ENCODE measurements at places on chromosomes 3 and 15.

DNA sequence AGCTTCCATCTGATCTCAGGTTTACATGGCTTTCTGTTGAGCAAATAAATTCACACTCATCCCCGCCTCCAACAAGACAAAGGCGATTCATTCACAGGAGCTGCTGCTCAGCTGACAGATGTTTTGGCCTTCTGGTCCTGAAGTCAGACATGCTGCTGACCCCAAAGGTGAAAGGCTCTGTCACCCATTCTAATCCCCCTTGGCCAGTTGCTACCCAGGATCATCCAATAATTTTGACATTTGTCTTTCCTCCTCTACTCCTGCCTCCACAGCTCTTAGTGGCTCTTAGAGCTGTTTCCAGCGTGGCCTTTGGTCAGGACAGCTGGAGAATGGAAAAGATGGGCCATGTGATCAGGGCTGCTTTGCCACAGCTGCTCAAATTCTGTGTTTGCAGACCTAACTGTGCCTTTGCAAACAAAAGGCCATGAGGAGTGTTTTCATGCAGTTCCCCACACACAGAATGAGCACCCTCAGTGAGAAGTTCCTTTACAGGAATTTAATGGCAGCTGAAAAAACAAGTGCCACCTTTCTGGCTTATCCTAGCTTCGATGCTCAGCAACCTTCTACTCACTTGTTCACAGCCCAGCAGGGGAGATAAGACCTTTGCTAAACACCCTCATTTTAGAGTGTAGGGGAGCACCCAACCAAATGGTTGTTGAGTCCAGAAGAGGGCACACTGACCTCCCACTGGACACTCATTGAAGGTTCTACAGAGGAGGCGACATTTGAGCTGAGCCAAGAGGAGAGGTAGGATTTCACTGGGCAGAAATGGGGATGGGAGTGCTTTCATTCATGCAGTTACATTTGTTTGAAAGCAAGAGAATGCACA lies 39.0 kb downstream of the CYP19A1 start:
- no peak for DNase-seq

DNA sequence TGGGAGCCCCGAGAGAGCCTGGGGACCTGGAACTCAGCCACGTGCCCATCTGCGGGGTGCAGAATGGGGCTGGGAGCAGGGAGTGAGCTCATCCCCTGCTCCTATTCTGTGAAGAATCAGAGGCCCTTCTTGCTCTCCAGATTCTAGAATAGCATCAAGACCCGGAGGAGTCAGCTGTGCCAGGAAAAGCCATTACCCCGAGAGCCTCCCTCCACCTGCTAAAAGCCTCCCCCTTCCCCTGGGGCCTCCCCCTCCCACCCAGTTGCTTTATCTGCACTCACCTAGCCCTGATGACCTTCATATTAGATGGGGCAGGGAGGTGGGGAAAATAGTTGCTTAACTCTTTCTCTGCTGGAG lies 23.1 kb downstream of the CCDC33 start:
- no peak for DNase-seq

DNA sequence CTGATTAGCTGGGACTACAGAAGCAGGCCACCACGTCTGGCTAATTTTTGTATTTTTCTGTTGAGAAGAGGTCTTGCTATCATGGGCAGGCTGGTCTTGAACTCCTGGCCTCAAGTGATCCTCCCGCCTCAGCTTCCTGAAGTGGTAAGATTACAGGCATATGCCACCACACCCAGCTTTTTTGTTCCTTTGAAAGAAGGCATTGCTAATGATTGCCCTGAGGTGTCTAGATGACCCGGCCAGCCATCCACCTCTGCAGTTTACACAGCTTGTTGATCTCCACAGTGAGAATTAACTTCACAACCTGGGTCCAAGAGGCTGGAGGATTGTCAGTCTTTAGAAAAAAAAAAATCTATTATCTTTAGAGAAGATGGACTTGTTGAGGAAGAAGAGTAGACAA lies 58.7 kb downstream of the SMAD3 start:
- no peak for DNase-seq

- no peak for DNase-seq
Observed at GRCh38 chr3:8816106-8816505, 46.7 kb upstream of the OXTR start.

- no peak for DNase-seq
Observed at GRCh38 chr3:65500398-65501306, 538.1 kb downstream of the MAGI1 start.

DNA sequence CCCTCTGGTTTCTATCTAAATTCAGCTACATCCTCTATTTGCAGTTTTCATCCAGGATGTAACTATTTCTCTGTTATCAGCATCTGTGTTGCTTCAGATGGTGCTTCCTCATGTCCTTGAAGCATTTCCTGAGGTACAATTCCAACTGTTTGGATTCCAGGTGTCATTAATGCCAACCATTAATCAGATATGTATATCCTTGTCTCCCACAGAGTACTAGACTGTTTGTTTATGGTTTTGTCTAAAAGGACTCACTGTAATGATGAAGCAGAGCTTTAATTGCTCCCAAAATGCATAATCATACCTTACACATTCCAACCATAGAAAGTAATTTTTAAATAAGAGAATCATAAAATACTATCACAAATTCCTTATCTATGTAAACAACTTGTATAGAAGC lies 288.5 kb upstream of the MME start:
- no peak for DNase-seq

DNA sequence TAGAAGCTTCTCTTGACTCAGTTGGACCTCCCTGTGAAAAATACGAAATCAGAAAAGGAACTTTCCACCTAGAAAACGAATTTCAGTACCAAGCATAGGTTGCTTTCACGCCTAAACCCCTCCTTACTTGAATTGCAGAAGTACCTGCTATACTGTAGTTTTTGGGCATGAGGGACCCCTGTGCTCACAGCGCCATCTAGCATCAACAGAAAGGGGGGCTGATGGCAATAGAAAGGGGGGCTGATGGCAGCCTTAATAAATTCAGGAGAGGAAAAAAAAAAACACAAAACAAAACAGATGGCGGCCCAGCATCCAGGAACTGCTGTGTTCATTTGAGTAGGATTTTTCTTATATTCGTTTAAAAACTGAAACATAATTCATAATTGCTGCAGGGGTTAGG lies 96.7 kb downstream of the NPAP1 start:
- peak; percentile 86 for DNase-seq

GRCh38 chr3:191353022-191353777 lies 22.9 kb upstream of the UTS2B start:
- DNase-seq: no peak

DNA sequence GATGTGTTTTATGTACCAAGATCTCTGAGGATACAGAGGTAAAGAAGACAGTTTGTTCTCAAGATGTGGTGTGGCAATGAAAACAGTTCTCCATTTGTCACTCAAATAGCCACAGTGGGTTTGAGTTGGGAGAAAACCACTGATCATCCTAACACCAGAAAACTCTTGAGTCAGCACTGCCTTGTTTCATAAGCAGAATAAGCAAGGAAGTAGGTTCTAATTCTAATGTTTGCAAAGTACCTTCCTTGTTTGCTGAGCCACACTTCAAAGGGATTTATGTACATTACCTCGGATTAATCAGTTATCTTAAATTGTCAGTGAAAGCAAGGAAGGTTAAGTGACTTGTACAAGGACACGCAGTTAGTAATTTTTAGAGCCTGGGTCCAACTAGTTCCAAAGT lies 107.8 kb upstream of the BOC start:
- no peak for DNase-seq

DNA sequence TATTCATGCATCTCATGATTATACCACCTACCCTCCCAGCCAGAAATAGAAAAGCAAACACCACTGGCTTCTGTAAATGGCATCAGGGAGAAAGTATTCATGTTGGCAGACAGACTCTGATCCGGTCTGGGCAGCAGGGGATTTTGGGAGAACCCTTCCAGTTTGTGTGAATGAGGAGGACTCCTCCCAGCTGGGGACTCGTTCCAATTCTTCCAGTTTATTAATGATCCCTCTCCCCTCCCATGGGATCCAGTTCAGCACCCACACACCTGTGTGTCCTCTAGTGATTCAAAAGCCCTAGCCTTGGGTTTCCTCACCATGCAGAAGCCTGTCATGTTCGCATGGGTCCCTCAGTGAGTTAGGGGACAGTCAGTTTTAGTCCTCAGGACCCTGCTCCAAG lies 110.9 kb downstream of the IQSEC1 start:
- no peak for DNase-seq

GRCh38 chr15:49664716-49665115 lies 43.9 kb downstream of the DTWD1 start:
- no peak for DNase-seq

- DNase-seq: no peak
Observed at GRCh38 chr3:45972534-45973402, 22.9 kb downstream of the FYCO1 start.

DNA sequence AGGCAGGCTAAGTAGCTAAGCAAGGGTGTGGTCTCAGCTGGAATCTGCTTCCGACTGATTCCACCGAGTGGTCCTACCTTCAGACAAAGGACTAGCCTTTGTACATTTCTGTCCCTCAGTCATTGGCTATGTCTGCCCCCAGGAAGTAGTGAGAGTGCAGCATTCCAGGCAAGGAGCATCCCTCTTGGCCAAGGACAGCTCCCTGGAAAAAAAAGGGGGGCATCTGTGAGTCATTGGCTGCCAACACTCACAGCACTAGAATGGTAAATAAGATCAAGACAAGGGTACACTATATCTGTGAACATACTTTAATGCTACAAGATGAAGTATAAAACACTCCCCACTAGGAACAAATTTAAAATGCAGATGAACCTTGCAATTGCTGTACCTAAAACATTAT lies 66.8 kb downstream of the STAC start:
- no peak for DNase-seq

DNA sequence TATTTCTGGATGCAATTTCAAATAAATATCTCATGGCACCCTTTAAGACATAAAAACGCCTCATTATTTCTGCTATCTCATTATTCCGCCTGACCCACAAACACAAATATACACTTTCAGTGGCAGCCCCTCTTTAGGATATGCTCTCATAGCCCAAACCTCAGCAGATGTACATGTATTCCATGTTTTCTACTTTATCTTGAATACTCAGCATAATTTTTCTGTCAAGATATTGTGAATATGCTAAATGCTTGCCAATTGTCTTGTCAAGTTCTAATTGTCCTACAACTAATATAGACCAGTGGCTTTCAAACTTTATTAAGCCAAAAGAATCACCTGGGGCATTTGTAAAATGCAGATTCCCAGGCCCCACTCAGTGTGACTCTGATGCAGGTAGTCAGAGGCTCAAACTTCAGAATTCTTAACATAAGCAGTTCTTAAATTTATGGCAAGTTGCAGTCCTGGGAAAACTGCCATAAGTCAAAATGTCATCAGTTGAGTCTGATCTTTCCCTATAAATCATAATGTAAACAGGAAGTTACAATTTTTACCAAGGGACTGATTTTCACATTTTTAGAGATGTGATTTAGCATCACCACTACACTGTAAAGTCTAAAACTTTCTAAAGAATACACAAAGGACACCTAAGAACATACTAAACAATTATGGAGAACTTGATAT lies 135.1 kb downstream of the TBL1XR1 start:
- DNase-seq: no peak

- peak; percentile 54 for DNase-seq
Observed at GRCh38 chr3:81891055-81891895, 129.8 kb upstream of the GBE1 start.

DNA sequence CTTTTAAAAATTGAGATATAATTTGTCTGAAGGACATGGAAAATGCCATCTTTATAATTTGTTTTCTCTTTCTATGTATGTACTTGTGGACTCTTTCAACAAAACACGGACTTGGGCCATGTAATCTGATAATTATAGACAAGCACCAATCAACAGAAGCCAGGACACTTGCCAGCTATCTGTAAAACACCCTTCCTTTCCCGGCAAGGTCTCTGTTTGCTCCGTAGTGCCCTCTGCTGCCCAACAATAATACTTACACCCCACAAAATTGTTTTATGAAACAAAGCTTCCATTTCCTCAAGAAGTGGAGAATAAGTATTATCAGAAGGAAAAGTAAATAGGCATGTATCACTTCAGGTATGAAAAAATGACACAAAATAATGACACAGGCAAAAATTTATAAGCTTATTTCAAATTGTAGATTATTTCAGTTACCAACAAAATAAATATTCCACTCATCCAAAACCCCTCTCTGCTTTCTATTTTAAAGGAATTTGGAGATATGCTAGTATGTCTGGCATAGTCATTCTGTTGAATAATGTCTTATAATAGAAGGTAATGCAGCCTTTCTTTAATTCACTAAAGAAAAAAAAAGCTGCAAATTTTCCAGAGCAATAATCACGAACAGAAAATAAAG lies 32.8 kb downstream of the MYH15 start:
- DNase-seq: peak; percentile 78

- DNase-seq: peak; percentile 83
Observed at GRCh38 chr3:94336046-94336753, 273.3 kb downstream of the NSUN3 start.

DNA sequence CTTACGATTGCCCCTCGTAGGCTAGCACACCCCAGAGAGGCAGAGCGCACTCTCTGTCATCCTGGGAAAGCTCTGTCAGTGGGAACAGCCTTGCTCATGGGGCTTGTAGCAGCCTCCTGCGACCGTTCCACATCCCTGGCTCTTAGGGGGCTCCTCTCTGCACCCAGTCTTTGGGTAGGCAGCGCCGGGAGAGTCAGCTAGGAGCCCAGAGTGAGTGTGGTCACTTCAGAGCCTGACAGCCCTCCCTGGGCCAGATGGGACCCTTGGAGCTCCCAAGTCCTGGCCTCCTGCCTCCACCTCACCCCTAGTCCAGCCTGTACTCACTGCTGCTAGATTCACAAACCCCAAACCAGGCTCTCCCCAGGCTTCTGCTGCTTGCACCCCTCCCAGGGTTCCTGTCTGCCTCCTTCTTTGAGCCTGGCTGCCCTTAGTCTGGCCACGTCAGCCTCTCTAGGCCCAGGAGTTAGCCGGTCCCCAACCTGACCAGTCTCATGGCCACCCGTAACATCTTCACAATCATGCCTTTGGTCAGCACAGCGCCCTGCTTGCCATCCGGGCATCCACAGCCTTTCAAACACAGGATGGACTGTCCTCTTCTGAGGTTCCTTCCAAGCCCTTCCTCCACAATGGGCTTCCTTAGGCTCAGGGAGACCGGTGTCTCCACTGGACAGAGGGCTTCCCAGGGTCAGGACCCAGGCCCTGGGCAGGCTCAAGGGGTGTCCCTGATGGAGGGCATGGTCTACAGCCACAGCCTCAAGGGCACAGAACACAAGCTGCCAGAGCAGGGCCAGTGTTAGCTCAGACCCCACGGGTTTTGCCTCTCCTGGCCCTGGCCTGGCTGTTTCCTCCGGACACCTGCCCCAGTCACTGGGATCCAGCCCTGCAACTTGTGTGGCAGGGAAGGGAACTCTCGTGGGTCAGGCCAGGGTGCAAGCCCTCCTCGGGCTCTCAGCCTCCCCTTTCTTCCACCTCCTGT lies 4.6 kb downstream of the ACSBG1 start:
- DNase-seq: no peak
